ENCODE measurements at places on chromosomes 2 and 18.

- no peak for DNase-seq
Measured at GRCh38 chr2:10740226-10740625, 18.8 kb downstream of the ATP6V1C2 start.

GRCh38 chr2:198309673-198310280 lies 505.4 kb downstream of the PLCL1 start:
- peak; percentile 22 for DNase-seq

- no peak for DNase-seq
Measured at GRCh38 chr2:135037831-135038230, 9.4 kb downstream of the MAP3K19 start.

- DNase-seq, result no peak
Measured at GRCh38 chr2:187900021-187900420, 345.8 kb upstream of the TFPI start.

GRCh38 chr18:13580991-13581390 lies 145.4 kb downstream of the FAM210A start:
- no peak for DNase-seq

GRCh38 chr2:40128796-40129195 lies 323.1 kb downstream of the SLC8A1 start:
- DNase-seq, result no peak

DNA sequence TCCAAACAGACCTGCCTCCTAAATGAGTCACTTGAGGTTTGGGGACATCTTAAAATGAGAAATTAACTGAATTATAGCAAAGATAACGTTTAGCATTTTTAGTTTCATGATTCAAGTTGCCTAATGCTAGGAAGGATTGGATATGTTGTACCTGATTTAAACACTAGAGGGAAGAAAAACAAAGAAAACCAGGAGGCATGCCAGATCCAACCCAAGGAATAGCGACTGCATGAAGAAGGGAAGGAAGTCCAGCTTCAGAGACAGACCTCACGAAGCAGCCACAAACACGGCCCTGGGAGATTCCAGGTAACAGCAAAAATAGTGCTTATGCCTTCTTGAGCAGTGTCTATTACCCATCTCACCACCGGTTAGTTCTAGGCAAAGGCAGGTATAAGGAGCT lies 499.9 kb upstream of the SPHKAP start:
- no peak for DNase-seq

- no peak for DNase-seq
Measured at GRCh38 chr2:63131196-63131595, 80.6 kb downstream of the OTX1 start.

- no peak for DNase-seq
Measured at GRCh38 chr2:105397953-105398335, 907 bp downstream of the FHL2 start.

- no peak for DNase-seq
Measured at GRCh38 chr2:240670402-240670801, 12.3 kb downstream of the AQP12B start.

GRCh38 chr2:186307871-186308270 lies 178.2 kb upstream of the ZC3H15 start:
- DNase-seq, result no peak

GRCh38 chr2:29634916-29635315 lies 286.5 kb downstream of the ALK start:
- DNase-seq, result no peak

GRCh38 chr2:241771286-241772062 lies 5.1 kb upstream of the GAL3ST2 start:
- DNase-seq, result no peak

- no peak for DNase-seq
Measured at GRCh38 chr2:224545884-224546644, 39.1 kb downstream of the CUL3 start.

GRCh38 chr18:78497641-78498040 lies 482.0 kb upstream of the SALL3 start:
- no peak for DNase-seq

GRCh38 chr2:179470992-179471391 lies 206.4 kb upstream of the SESTD1 start:
- DNase-seq, result no peak

DNA sequence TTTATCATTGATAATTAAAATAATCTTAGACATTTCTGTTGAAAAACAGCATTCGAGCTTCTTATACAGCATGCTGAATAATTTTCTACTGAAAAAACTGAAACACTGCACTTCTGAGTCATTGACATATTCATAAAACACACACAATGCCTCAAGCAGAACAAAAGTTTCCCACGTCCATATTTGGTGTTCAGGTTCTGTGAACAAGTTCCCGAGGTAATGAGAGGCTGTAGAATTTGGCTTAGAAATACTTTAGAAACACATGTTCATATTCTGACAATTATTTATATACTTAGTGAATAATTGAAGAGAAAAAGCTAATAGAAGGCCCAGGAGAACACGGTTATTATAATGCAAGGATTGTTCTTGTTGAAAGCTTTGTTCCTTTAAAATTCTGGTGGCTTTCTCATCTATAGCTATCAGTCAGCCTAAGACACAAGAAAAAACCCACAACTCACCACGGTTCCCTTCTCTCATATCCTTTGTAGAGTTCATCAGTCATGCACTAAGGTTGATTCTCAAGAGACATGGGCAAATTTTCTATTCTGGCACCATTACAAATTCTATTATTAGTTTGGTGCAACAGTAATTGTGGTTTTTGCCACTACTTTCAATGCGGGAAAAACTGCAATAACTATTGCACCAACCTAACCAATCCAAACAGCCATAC lies 194.4 kb downstream of the TMX3 start:
- no peak for DNase-seq

GRCh38 chr2:108949316-108950239 lies 39.4 kb downstream of the EDAR start:
- DNase-seq, result no peak

DNA sequence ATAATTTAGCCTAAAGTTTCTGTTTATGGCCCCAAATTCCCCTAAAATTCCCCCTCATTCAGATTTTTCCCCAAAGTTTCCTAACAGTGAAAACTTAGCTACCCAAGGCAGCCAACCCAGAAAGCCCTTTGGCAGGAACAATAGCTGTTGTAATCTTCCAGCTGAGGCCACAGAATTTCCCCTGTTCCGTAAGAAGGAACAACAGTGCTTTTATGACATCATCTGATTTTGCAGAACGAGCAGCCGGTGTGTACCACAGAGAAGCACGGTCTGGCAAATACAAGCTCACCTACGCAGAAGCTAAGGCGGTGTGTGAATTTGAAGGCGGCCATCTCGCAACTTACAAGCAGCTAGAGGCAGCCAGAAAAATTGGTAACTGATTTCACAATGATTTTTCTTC lies 6.3 kb downstream of the TNFAIP6 start:
- DNase-seq, result no peak

DNA sequence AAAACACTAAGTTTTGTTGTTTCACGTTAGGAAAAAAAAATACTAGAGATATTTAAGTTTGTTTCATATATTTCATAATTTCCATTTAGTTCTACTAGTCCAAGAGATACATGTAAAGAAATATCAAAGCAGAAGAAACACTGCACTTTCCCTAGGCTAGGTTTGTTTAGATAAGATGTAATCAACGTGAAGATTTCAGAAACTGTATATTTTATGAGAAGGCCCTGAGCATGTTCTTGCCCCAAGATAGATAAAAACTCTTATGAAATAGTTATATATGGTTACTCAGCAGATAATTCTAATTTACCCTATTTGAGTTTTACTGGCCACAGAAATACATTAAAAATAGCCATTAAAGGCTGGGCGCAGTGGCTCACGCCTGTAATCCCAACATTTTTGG lies 143.6 kb upstream of the CBLN2 start:
- DNase-seq, result no peak

All from stimulated activated CD8-positive, alpha-beta memory T cell treated with anti-CD3 and anti-CD28 coated beads, Interleukin-4, amount 100 ng/mL, for 1 hour (primary cell).